GM23338 (cell line): ENCODE measurements at places on chromosomes 12 and 14. TPM values are rescaled to one million over a fixed set of nuclear protein-coding genes. Genes with fewer than 3 reads are reported as not detected.

- peaks cover 36% of the 10 kb centered on the region for H3K27me3 ChIP-seq
- no peaks in the 10 kb centered on the region for H3K36me3 ChIP-seq
- no peak for DNase-seq
- H3K4me1 ChIP-seq: peaks cover 14% of the 10 kb centered on the region
- no peak overlapping the region for H3K27ac ChIP-seq
- H3K4me3 ChIP-seq: no peak overlapping the region
Measured at GRCh38 chr12:12681061-12681765, 14.8 kb downstream of the GPR19 start.

GRCh38 chr12:112199136-112199535, 73.8 kb downstream of the TRAFD1 start:
- peaks cover 10% of the 10 kb centered on the region for H3K36me3 ChIP-seq
- no peaks in the 10 kb centered on the region for H3K27me3 ChIP-seq
- no peak overlapping the region for H3K27ac ChIP-seq
- H3K4me1 ChIP-seq: no peaks in the 10 kb centered on the region

DNA sequence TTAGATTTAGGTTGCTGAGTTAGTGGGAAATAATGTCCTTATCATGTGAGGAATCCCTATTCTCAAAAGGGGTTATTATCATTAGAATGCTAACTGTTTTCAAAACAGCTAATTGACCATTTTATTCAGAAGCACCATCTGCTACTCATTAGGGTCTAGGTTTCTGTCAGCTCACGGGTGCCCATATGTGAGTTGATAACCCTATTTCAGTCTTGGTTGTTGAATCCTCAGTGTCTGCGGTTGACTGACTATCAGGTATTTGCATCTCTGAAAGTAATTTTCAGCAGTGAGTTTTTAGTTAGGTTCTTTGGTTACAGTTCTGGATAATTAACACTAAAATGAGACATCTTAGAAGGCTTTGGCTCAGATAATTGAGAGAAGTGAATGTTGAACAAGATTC, 1404.0 kb downstream of the AACS start:
- H3K4me1 ChIP-seq: no peaks in the 10 kb centered on the region
- H3K36me3 ChIP-seq: no peaks in the 10 kb centered on the region
- H3K27me3 ChIP-seq: no peaks in the 10 kb centered on the region

GRCh38 chr12:132622437-132623071, 4.0 kb downstream of the P2RX2 start:
- no peak for DNase-seq
- peaks cover 25% of the 10 kb centered on the region for H3K27me3 ChIP-seq
- H3K27ac ChIP-seq: no peak overlapping the region
- peaks cover 6% of the 10 kb centered on the region; the same call in 1 of the 2 replicates for H3K4me1 ChIP-seq

DNA sequence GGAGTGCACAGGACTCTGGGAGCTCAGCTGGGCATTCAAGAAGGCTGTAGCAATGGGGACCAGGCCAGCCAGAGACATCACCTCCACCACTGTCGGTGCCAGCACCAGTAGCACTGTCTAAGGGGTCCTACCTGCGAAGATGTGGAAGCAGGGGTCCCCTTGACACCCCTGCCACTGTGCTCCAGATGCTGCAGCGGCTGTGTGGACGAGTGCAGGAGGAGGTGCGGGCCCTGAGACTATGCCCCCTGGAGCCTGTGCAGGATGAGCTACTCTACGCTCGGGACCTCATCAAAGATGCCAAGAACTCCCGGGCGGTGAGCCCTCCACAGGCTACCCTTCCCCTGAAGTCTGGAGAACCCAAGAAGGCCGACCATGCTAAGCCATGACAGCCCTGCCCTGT, 8.6 kb downstream of the CARMIL3 start:
- no peaks in the 10 kb centered on the region for H3K27me3 ChIP-seq
- H3K4me1 ChIP-seq: no peaks in the 10 kb centered on the region
- H3K36me3 ChIP-seq: no peaks in the 10 kb centered on the region
- no peak overlapping the region for H3K27ac ChIP-seq
- H3K4me3 ChIP-seq: no peak overlapping the region

DNA sequence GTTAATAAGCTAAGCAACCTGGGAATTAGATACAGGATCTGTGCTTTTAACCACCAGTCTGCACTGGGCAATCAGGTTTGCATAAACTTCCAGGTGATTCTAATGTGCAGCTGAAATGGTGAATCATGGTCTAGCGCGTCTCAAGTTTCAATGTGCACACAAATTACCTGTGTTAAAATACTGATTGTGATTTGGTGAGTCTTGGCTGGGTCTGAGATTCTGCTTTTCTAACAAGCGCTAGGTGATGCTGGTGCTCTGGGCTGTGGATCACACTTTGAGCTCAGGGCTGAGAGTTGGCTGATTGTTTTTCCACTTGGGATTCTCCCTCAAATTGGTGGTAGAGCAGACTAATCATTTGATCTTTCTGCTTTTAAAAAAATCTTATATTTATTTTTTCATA, 124.8 kb downstream of the C12orf75 start:
- DNase-seq: no peak
- no peaks in the 10 kb centered on the region for H3K27me3 ChIP-seq

DNA sequence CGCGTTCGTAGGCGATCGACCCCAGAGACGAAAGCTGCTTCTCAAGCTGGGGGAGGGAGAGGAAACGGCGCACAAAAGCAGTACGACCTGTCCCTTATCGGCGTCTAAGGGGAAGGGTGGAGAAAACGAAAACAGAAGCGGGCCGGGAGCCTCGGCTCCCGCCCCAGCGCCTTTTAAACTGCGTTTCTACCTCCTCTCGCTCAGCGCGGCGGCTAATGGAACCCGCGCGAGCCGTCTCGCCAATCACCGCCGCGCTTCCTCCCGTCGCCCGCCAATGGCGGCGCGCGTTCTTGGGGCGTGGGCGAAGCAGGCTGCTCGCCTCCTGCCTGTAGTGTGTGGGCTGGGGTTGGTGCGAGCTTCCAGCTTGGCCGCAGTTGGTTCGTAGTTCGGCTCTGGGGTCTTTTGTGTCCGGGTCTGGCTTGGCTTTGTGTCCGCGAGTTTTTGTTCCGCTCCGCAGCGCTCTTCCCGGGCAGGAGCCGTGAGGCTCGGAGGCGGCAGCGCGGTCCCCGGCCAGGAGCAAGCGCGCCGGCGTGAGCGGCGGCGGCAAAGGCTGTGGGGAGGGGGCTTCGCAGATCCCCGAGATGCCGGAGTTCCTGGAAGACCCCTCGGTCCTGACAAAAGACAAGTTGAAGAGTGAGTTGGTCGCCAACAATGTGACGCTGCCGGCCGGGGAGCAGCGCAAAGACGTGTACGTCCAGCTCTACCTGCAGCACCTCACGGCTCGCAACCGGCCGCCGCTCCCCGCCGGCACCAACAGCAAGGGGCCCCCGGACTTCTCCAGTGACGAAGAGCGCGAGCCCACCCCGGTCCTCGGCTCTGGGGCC, at the start of gene TMPO:
Gene TMPO (plus strand): TSS at position 304 of the 824 bp plus-strand sequence. CDS start 278 bp downstream, at position 582.
- DNase-seq: peak; percentile 93
- H3K36me3 ChIP-seq: no peaks in the 10 kb centered on the region; the same call in 1 of the 2 replicates
- H3K4me3 ChIP-seq: peak within 1 kb of the TSS; percentile 96
- H3K27me3 ChIP-seq: no peaks in the 10 kb centered on the region

GRCh38 chr14:50932592-50933495, 11.4 kb downstream of the PYGL start:
- H3K27ac ChIP-seq: no peak overlapping the region
- no peaks in the 10 kb centered on the region for H3K4me1 ChIP-seq
- peaks cover 41% of the 10 kb centered on the region for H3K36me3 ChIP-seq

DNA sequence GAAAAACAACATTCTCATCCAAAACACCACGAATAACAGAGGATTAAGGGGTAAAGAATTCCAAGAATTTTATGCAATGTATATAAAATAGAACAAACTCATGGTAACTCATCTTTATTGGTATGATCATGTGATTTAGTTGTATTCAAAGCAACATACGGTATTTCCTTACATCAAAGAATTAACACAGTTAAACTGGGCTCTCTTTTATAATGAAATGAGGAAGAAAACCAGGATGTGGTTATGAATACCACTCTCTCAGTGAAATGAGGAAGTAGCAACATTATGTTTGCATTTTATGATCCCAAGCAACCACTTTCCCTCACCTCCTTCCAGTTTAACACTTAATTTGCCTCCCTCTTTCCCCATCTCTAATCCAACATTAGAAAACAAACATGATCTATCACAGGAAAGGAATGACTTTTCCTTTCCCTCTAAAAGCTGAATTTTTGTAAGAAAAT, 22.9 kb downstream of the SPTLC2 start:
- H3K27ac ChIP-seq: peak overlapping the region; percentile 5; the same call in 1 of the 2 replicates
- H3K4me3 ChIP-seq: no peak overlapping the region
- peaks cover 10% of the 10 kb centered on the region for H3K36me3 ChIP-seq
- no peak for DNase-seq

- no peaks in the 10 kb centered on the region for H3K27me3 ChIP-seq
- DNase-seq: no peak
- no peaks in the 10 kb centered on the region for H3K4me1 ChIP-seq
- no peak overlapping the region for H3K4me3 ChIP-seq
- H3K27ac ChIP-seq: no peak overlapping the region
- 0 out of 2 replicates have a peak, but pooled peaks cover 5% of the 10 kb centered on the region for H3K36me3 ChIP-seq
Measured at GRCh38 chr12:128111951-128112350, 155.0 kb upstream of the TMEM132C start.

GRCh38 chr12:64714551-64714968, 44.6 kb downstream of the GNS start:
- no peaks in the 10 kb centered on the region for H3K4me1 ChIP-seq
- H3K4me3 ChIP-seq: no peak overlapping the region
- no peaks in the 10 kb centered on the region for H3K36me3 ChIP-seq
- no peak overlapping the region for H3K27ac ChIP-seq

- H3K4me3 ChIP-seq: no peak overlapping the region
- no peaks in the 10 kb centered on the region for H3K27me3 ChIP-seq
- DNase-seq: no peak
- H3K36me3 ChIP-seq: no peaks in the 10 kb centered on the region; the same call in 1 of the 2 replicates
Measured at GRCh38 chr14:91388551-91388975, 29.1 kb downstream of the CCDC88C start.

DNA sequence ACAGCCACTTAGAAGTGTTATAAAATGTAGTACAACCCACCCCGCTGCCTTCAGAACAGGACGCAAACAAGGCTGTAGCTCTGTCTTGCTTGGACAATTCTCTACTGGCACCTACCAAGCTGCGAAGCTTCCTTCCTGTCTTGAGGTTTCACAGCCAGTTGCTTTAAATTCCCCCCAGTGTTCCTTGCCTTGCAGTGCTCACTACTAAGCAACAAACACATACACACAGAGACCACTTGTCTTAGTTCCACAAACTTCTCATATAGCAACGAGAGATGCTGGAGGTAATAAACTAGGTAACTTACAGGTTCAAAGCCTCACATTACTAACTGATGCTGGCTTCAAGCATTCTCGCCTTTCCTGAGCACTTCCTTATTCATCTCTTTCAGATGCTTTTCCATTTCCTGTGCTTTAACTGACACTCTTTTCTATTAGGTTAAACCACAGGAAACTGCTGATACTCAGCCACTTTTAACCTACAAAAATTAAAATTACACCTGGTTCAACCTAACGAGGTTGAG, 91.5 kb upstream of the PTGDR start:
- peaks cover 6% of the 10 kb centered on the region; the same call in 1 of the 2 replicates for H3K36me3 ChIP-seq
- H3K4me1 ChIP-seq: no peaks in the 10 kb centered on the region
- H3K27ac ChIP-seq: no peak overlapping the region

DNA sequence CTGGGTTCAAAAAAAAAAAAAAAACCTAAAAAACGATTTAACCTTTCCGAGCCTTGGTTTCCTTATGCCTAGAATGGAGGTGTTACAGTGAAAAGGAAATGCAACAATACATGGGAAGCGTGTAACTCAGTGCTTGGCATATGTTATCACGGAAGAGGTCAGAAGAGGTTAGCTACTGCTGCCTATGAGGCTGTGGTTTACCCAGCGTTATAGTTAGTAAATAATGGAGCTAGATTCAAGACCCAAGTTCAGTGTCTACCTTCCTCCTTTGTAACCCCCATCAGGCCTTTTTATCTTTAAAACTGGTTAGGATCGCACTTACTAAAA, 839 bp downstream of the IFT43 start:
- H3K27ac ChIP-seq: no peak overlapping the region
- peaks cover 29% of the 10 kb centered on the region for H3K27me3 ChIP-seq

DNA sequence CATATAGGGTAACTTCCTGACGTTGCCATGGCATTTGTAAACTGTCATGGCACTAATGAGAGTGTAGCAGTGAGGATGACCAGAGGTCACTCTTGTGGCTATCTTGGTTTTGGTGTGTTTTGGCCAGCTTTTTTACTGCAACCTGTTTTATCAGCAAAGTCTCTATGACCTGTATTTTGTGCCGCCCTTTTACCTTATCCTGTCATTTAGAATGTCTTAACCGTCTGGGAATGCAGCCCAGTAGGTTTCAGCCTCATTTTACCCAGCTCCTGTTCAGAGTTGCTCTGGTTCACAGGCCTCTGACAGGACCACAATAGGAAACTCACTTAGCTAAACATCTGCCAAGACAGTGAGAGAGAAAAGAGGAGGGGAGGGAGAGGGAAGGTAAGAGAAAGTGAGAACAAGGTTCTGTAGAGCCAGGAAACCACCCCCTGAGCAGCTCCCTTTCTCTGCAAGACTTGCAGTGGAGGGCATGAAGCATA, 64.8 kb upstream of the PLEKHG3 start:
- H3K4me3 ChIP-seq: no peak overlapping the region
- H3K27me3 ChIP-seq: no peaks in the 10 kb centered on the region
- peak; percentile 45 for DNase-seq
- peak overlapping the region; percentile 60; the same call in 1 of the 2 replicates for H3K27ac ChIP-seq

DNA sequence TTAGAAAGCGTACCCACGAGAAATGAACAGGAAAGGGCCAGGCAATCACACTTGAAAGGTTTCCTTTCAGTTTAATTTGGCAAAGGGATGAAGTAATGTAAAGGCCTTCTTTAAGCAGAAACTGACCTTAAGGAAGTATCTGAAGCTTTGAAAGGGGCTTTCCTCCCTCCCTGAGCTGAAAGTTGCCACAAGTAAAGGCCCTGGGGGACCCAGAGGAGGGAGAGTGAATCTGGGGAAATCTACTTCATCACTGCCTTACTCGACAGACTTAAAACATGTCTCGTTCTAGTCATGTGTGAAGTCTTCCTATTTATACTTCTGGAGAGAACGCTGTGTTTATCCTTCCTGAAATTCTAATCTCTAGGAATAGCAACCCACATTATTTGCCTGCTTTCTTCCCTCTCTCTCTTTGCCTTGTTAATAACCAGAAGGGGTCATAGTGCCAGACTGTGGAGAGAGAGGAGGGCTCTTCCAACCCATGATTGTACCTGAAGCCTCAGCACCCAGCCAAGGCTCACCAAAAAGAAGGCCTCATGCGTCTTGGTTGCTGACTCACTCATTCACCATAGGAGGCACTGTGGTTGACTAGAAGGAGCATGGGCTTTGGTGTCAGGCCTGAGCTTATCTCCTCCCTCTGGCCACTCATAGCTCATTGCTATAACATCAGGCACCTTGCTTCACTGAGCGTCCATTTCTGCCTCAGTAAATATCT, 10.2 kb upstream of the GPX2 start:
- H3K36me3 ChIP-seq: peaks cover 5% of the 10 kb centered on the region; the same call in 1 of the 2 replicates
- H3K4me3 ChIP-seq: no peak overlapping the region
- H3K4me1 ChIP-seq: peaks cover 28% of the 10 kb centered on the region
- peak; percentile 64 for DNase-seq
- H3K27me3 ChIP-seq: no peaks in the 10 kb centered on the region

Gene GRIN2B
- polyA plus RNA-seq: 0.31 and 0.63 TPM in 2 replicates

Gene PPP1R36
- polyA plus RNA-seq: 0.45 and 1.4 TPM in 2 replicates

Gene FGD4
- 16.9 and 24.3 TPM in 2 replicates for polyA plus RNA-seq

Gene FOXM1
- polyA plus RNA-seq: 24.1 and 31.0 TPM in 2 replicates

Gene RNF212B
- 0.68 TPM in 1 of 2 replicates, not detected in the other for polyA plus RNA-seq

Gene ACSM4
- polyA plus RNA-seq: not detected in 2 replicates
